Adrenal gland (tissue), 19 donors: ENCODE measurements at places on chromosomes 7 and 10. TPM values are rescaled to one million over a fixed set of nuclear protein-coding genes. Genes with fewer than 3 reads are reported as not detected.

- DNase-seq: no peak
Measured at GRCh38 chr7:136969761-136970160, 101.3 kb downstream of the CHRM2 start.

GRCh38 chr10:86056672-86057071 is 309.9 kb downstream of the GRID1 start:
- no peak for DNase-seq

DNA sequence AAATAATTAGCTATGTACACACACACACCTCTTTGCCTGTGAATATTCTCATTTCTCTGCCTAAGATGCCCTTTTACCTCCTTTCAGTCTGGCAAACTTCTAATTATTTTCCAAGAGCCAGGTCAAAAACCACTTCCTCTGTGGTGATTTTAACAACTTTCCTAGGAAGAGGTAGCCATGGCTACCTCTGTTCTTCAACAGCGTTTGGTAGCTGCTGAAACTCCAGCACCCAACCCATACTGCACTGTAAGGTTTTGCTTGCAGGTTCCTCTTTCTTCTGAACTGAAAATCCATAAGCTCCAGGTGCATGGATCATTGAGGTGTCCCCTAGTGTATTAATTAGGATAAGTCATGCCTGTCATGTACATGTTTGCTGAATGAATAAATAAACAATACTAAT is 25.6 kb downstream of the NRCAM start:
- DNase-seq: no peak

DNA sequence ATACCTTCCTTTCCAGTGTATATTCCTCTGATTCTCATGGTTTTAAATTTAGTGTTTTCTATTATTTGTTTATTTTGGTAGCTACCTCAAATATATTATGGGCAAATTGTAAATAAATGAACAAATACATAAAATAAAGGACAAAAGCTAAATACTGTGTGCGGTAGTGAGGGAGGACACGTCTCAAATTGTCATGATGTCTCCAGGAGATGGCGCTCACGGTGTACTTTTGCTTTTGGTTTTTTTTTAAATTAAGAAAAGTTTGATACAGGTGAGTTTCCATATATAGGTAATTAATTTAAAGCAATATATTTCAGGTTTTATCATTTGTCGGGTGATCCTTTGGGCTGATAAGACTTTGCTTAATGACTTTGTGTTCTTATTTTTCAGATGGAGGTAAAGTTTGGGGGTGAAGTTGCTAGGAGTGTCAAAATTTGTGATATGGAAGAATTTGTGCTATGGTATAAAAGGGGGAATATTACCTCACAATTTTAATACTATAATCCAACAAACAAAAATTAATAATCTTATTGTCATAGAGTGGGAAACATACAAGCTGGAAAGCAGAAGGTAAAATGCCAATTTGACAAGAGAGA is 68.4 kb upstream of the TMEM229A start:
- DNase-seq: peak; percentile 10

GRCh38 chr7:1369916-1370657 is 89.2 kb downstream of the MICALL2 start:
- no peak for DNase-seq

DNA sequence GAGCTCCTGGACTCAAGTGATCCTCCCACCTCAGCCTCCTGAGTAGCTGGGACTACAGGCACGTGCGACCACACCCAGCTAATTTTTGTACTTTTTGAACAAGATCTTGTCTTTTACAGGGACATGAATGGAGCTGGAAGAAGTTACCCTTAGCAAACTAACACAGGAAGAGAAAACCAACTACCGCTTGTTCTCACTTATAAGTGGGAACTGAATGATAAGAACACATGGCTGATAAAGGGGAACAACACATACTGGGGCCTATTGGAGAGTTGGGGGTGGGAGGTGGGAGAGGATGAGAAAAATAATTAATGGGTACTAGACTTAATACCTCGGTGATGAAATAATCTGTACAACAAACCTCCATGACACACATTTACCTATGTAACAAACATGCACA is 70.9 kb upstream of the INHBA start:
- no peak for DNase-seq

DNA sequence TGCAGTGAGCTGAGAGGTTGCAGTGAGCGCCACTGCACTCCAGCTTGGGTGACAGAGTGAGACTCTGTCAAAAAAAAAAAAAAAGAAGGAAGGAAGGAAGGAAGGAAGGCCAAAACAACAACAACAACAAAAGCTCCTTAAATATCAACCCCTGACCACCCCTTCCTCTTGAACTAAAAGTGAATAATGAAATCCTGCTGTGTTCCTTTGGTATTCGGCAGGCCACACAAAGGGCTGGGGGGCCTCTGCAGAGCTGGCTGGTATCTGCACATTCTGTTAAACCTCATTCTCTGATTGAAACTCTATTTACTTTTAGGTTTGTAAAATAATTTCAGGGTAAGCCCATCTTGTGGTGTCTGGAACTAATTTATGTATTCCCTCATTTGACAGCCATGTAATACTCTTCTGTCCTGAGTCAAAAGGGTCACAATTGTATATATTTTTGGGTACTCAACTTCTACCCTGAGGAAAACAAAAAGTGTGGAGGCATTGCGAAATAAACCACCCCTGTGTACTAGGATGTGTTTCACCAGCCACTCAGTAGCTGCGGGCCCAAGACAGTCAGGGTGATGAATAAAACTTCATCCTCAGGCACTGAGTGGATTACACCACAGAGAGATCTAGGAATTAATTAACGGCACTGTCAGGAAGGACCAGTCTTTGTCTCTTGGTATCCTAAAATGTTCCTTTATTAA is 446.4 kb upstream of the PFKP start:
- DNase-seq: no peak

DNA sequence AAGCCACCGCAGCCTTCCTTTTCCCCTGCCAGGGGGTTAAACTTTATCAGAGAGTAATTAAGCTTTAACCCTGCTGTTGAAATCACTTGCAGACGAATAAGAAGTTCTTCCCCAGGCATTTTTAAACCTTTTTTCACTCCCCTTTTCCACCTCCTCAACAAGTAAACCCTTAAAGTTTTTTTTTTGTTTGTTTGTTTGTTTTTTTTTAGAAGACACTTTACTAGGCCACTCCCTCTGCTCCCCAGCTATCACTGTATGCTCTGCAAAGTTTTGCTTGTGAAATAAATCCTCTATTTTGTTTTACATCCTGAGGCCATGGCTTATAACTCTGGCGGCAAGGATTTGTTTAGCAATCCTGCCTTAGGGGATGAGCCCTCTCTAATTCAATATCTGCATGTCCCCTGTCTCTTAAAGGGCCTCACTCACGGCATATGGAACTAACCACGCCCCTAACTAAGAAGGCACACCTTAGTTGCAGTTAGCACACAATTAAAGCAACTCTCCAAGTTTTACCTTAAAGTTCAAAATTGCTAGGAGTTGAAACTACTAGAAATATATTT is 1354.7 kb upstream of the LRRTM3 start:
- no peak for DNase-seq

DNA sequence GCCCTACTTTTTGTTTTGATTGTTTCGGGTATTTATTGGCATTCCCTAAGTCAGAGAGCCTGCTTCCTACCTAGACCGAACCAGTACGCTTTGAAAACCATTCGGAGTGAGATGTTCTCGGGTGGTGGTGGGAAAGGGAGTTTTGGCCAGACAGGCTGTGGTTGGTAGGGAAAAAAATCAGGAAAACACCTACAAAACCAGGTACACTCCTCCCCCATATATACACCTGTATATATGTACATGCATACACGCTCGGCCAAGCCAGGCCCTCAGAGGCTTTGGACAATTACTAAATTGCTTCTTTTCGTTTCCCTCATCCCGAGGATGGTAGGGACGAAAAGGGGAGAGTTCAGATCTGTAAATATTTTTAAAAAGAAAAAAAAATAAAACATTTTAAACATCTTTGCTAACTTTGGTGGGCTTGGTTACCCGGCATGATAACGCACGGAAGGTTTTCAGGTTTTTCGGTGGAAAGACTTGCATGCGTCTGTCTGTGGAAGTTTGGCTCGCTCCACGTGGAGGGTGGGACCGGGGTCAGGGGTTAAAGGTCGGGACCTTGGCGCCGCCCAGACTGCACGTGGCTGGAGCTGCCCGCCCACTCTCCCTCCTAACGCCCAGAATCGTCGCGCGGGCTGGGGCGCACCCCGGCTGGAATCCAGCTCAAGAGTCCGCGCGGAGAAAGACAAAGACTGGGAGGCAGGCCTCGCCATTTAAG is 2.5 kb downstream of the HMX2 start:
- DNase-seq: no peak

Gene HOXA2
- total RNA-seq: 1.9 TPM

Gene FAM25G
- total RNA-seq: not detected

Gene ANKRD30A
- not detected for total RNA-seq

Gene FXYD4
- total RNA-seq: not detected

Gene RPEL1
- not detected for total RNA-seq

Gene TFR2
- 0.24 TPM for total RNA-seq

Gene CLRN3
- total RNA-seq: not detected

Gene LIMK1
- total RNA-seq: 18.0 TPM

Gene TMEM176A
- 0.78 TPM for total RNA-seq
